Foreskin melanocyte (primary cell): ENCODE measurements at places on chromosomes 3 and 15.

GRCh38 chr3:168051531-168052471 is 43.9 kb downstream of the GOLIM4 start:
- no peak for DNase-seq

DNA sequence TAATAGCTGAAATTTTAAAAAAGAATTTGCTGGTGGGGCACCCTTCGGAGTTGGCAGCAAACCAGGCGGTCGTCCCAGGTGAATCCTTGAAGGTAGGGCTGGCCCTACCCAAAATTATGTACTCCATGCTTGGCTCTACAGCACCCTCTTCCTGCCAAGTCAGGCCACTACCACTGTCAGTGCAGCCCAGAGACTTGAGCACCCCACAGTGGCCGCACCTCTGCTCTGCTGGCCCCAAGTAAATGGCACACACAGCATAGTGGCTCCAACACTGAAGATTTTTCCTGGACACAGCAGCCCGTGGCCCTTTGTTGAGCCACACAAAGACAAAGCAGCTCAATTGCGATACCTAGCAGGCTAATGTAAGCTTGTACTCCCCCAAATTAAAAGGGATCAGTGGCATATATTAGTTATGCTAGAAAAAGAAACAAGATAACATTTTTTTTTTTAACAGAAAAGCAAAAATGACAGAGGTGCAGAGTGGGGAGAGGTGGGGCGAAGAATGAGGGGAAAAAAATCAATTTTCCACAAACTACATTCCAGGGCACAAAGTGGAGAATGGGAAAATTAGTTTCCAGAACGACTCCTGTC is 250.5 kb downstream of the UACA start:
- DNase-seq: no peak

- no peak for DNase-seq
Observed at GRCh38 chr15:70876011-70876410, 16.2 kb downstream of the THAP10 start.

DNA sequence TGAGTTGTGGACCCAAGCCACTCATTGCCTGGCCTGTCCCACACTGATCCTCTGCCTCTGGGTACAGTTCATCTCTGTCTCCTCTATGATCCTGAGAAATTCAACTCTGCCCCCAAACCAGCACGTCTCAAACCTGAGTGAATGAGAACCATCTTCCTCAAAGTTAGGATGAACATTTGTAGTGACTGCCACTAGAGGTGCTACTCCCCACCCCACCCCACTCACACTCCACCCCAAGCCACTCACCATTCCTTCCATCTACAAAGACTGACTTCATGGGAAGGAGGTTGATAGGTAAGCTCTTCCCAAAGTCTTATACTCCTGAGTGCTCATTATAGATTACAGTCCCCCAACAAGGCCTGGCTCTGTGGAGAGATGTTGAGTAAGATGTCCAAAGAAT is 43.8 kb downstream of the NEK10 start:
- no peak for DNase-seq

DNA sequence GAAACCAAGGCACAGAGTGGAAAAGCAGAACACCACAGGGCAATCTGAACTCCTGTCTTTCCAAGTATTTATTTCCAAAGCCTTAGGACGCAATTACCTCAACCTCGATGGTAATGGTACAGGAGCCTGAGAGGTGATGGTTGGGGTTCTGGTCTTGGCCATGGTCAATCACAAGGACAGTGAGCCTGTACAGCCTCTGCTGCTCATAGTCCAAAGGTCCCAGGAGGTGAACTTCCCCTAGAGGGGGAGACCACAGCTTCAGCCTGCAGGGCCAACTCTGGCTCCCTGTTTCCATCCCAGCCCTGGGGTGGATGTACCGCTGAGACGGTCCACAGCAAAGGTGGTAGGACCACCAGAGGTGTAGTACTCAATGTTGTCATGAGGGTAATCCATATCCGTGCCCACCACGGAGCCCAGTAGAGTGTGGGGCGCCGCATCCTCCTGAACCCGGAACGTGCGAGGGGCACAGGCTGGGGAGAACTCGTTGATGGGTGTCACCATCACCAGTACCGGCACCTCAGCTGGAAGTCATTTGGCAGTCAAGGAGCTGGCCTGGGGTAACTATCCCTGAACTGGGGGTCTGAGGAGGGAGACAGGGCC is 6.1 kb downstream of the CDHR4 start:
- no peak for DNase-seq

DNA sequence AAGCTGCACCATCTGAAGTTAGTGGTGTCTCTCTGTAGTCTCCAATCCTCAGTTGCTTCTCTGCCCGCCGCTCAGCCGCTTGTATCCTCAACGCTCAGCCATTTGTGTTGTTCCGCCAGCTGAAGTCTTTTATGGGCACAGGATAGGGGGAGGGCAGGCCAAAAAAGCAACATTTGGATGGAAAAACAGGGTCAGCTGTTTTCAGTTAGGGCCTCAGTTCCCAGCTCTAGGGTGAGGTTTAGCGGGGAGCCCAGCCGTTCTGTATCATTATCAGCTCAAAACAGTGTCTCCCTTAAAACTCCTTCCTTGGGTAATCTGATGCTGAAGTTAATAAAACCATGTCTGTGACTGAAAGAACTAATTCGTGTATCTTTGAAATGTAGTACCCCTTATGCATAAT is 329.5 kb upstream of the AZI2 start:
- DNase-seq: no peak
